Body of pancreas (tissue), 4 donors: ENCODE measurements at places on chromosomes 1 and 21. TPM values are rescaled to one million over a fixed set of nuclear protein-coding genes. Genes with fewer than 3 reads are reported as not detected.
A peak's percentile ranks its signal among the peaks of the same experiment; 100 is the strongest.

LCK gene
- 1.6 TPM for total RNA-seq

CD53 gene
- 4.9 TPM for total RNA-seq

C1QA gene
- 68.0 TPM for total RNA-seq

DNA sequence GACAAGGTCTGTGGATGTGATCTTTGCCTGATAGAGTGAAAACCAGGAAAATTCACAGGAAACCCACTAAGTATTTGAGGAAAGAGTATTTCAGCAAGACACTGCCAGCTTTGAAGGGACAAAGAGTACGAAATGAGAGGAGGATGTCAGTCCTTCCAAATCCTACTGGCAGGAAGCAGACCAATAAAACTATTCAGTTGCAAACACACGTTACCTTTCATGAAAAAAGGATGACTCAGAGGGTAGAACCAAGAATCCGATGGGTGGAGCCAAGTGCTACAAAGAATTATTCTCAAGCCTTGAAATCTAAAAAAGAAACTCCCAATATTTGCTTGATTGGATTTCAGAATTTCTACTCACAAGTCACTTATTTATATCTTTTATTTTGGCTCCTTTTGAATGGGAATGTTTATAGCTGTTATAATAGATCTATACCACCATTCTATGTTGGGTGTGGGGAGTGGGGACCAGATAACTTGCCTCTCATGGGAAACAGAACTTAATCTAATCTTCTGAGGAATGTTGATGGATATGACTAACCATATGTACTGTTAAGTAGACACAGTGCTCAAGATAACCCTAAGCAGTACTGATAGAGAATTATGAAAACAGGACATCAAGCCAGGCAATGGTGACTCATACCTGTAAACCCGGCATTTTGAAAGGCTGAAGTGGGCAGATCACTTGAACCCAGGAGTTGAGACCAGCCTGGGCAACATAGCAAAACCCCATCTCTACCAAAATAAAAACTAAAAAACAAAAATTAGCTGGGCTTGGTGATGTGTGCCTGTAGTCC, 19.3 kb upstream of the HEATR1 start:
- no peak overlapping the region for H3K27ac ChIP-seq
- no peaks in the 10 kb centered on the region for H3K36me3 ChIP-seq

DNA sequence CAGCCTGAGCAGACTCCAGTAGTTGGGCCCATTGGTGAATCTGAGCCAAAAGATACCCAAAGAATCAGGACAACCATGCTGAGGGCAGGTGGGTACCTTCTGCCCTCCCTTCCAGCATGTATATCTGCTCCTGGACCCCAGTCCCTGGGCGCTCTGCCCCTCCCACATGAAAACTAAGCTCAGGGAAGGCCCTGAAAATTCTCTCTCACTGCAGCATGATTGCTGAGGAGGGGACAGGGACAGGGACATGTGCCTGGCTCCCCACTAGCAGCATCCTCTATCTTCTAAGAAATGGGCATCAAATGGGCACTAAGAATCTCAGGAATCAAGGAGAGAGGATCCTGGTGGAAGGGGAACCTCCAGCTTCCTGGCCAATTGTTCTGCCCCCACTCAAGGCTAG, 446.0 kb downstream of the MATN1 start:
- DNase-seq, result no peak
- H3K36me3 ChIP-seq, result no peaks in the 10 kb centered on the region
- H3K4me3 ChIP-seq, result no peak overlapping the region
- no peaks in the 10 kb centered on the region for H3K27me3 ChIP-seq
- H3K27ac ChIP-seq, result no peak overlapping the region

- no peak overlapping the region for H3K4me3 ChIP-seq
- peaks cover 24% of the 10 kb centered on the region for H3K4me1 ChIP-seq
- no peaks in the 10 kb centered on the region for H3K36me3 ChIP-seq
Measured at GRCh38 chr1:113442131-113442530, 51.8 kb downstream of the MAGI3 start.

GRCh38 chr1:55301912-55302311, 86.7 kb upstream of the USP24 start:
- H3K4me3 ChIP-seq, result no peak overlapping the region
- DNase-seq, result no peak
- H3K4me1 ChIP-seq, result no peaks in the 10 kb centered on the region
- H3K27me3 ChIP-seq, result no peaks in the 10 kb centered on the region
- no peaks in the 10 kb centered on the region for H3K36me3 ChIP-seq

- H3K36me3 ChIP-seq, result no peaks in the 10 kb centered on the region
- H3K27me3 ChIP-seq, result no peaks in the 10 kb centered on the region
- H3K4me1 ChIP-seq, result no peaks in the 10 kb centered on the region
- DNase-seq, result no peak
- no peak overlapping the region for H3K27ac ChIP-seq
- no peak overlapping the region for H3K4me3 ChIP-seq
Measured at GRCh38 chr1:25987951-25988350, 9.9 kb downstream of the PAFAH2 start.

DNA sequence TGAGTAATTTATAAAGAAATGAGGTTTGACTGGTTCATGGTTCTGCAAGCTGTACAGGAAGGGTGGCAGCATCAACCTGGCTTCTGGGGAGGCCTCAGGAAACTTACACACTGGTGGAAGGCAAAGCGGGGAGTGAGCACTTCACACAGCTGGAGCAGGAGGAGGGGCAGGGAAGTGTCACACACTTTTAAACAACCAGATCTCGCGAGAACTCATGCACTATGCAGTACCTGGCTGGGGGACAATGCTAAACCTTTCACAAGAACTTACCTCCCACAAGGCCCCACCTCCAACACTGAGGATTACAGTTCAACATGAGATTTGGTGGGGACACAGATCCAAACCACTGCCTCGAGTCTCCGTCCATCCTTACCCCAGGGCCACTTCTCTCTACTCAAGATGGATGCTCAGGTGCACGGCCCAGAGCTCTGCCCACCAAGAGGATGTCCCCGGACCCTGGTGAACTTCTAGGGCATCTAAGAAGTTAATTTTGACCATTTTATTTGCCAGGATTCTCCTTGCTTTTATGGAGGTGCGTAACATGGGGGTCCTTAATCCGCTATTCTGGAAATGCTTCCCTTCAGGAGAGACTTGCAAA, 22.7 kb upstream of the ACTRT2 start:
- H3K27ac ChIP-seq, result no peak overlapping the region
- no peaks in the 10 kb centered on the region for H3K27me3 ChIP-seq
- no peak for DNase-seq
- no peaks in the 10 kb centered on the region for H3K4me1 ChIP-seq

GRCh38 chr1:18501833-18502232, 21.1 kb downstream of the KLHDC7A start:
- DNase-seq, result no peak
- no peaks in the 10 kb centered on the region for H3K4me1 ChIP-seq
- no peak overlapping the region for H3K4me3 ChIP-seq
- H3K27ac ChIP-seq, result no peak overlapping the region

DNA sequence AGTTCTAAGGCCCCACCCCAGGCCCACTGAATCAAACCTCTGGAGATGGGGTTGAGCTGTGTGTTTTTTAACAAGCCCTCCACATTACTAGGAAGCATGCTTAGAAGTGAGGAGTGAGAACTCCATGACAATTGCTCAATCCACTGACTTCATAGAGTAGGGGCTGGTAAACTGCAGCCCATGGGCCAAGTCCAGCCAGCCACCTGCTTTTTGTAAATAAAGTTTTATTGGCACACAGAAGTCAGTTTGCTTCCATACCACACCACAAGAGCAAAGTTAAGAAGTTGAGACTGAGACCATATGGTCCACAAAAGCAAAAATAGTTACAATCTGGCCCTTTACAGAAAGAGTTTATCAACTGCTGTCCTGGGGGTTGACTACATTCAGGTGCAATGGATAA, 309.2 kb downstream of the SETD4 start:
- H3K4me3 ChIP-seq, result no peak overlapping the region
- H3K27ac ChIP-seq, result no peak overlapping the region
- no peak for DNase-seq
- H3K4me1 ChIP-seq, result no peaks in the 10 kb centered on the region
- H3K27me3 ChIP-seq, result no peaks in the 10 kb centered on the region
- H3K36me3 ChIP-seq, result no peaks in the 10 kb centered on the region

DNA sequence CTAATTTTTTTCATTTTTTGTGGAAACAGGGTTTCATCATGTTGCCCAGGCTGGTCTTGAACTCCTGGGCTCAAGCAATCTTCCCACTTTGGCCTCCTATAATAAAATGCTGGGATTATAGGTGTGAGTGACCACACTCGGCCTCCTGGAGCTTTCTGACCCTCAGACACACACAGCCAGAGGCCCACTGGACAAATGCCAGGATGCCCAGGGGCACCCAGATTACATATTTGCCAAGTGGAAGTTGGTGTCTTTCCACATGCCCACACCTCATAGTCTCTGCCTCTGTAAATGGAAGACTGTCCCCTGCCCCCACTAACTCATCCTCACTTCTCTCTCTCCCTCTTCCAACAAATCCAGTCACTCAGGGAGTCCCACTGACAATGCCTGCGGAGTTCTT, 63.4 kb upstream of the LRP8 start:
- no peak for DNase-seq
- H3K27me3 ChIP-seq, result no peaks in the 10 kb centered on the region
- H3K4me1 ChIP-seq, result no peaks in the 10 kb centered on the region

GRCh38 chr1:3219005-3219790, 150.2 kb downstream of the PRDM16 start:
- no peak overlapping the region for H3K4me3 ChIP-seq
- no peaks in the 10 kb centered on the region for H3K36me3 ChIP-seq
- DNase-seq, result peak; percentile 94
- H3K27ac ChIP-seq, result peak overlapping the region; percentile 96
- peaks cover 88% of the 10 kb centered on the region for H3K4me1 ChIP-seq

GRCh38 chr1:26287033-26287711, 7.3 kb downstream of the SH3BGRL3 start:
- H3K4me3 ChIP-seq, result no peak overlapping the region
- peaks cover 16% of the 10 kb centered on the region for H3K4me1 ChIP-seq
- H3K36me3 ChIP-seq, result no peaks in the 10 kb centered on the region
- DNase-seq, result no peak
- no peaks in the 10 kb centered on the region for H3K27me3 ChIP-seq

- H3K27ac ChIP-seq, result no peak overlapping the region
- no peak overlapping the region for H3K4me3 ChIP-seq
- peaks cover 63% of the 10 kb centered on the region for H3K36me3 ChIP-seq
- no peaks in the 10 kb centered on the region for H3K27me3 ChIP-seq
- no peaks in the 10 kb centered on the region for H3K4me1 ChIP-seq
Measured at GRCh38 chr1:43421976-43422750, 31.6 kb downstream of the HYI start.

GRCh38 chr1:238546118-238546517, 655.4 kb upstream of the ZP4 start:
- no peaks in the 10 kb centered on the region for H3K4me1 ChIP-seq
- DNase-seq, result no peak
- H3K27ac ChIP-seq, result no peak overlapping the region
- H3K36me3 ChIP-seq, result no peaks in the 10 kb centered on the region
- no peaks in the 10 kb centered on the region for H3K27me3 ChIP-seq
- H3K4me3 ChIP-seq, result no peak overlapping the region
